ENCODE measurements at places on chromosomes 4 and X.

DNA sequence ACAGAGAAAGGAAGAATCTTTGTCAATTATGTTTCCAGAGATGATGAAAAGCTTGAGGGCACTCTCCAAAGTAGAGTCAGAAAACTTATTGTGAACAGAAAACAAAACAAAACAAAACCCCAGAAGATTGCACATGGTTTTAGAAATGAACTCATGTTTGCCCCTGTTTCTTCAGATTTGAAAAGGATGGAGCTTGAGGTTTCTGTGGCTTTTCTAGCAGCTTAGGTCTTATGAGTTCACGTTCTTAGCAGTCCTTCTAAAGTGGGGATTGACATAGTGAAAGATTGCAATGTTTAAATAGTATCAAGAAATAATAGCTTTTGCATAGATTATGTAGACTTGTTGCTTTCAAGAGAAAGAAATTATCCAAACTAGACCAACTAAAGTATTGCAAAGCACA is 421.8 kb downstream of the GBA3 start:
- no peak for DNase-seq

DNA sequence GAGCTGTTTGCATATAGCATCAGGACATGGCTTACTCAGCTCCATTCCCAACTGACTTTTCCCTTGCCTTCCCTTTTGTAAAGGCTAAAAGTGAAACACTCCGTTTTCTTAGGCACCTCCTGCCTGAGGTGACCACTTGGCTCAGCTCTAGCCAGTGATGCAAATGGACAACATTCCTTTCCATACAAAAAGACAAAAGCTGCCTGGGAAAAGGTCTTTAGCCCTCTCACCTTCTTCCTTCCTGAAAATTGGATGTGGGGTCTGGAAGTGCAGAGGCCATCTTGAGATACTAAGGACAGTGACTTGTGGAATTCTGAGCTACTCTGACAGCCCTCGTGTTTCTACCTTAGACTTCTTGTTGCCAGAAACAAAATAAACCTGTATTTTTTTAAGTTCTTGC is 27.7 kb upstream of the SFRP2 start:
- DNase-seq = no peak

DNA sequence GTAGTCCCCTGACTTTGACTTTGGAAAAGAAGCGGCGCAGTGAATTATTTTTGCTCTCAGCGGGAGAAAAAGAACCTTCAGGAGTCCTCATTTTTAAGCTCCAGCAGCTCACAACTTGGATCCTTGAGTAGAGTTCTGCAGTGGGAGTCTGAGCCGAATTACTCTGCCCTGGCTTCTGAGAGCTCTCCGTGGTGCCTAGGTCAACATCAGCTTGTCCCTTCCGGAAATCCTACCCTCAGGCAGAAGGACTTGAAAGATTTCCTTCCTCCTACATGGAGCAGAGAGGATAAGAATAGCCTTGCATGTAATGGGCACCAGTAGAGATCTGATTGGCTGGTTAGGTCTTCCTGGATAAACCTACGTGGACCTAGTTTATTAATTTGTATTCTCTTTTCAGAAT is 549.7 kb upstream of the TENM3 start:
- DNase-seq = no peak

GRCh38 chrX:112636288-112636687 is 43.5 kb downstream of the LHFPL1 start:
- DNase-seq = no peak

GRCh38 chr4:123017078-123017477 is 94.7 kb upstream of the NUDT6 start:
- DNase-seq = no peak

DNA sequence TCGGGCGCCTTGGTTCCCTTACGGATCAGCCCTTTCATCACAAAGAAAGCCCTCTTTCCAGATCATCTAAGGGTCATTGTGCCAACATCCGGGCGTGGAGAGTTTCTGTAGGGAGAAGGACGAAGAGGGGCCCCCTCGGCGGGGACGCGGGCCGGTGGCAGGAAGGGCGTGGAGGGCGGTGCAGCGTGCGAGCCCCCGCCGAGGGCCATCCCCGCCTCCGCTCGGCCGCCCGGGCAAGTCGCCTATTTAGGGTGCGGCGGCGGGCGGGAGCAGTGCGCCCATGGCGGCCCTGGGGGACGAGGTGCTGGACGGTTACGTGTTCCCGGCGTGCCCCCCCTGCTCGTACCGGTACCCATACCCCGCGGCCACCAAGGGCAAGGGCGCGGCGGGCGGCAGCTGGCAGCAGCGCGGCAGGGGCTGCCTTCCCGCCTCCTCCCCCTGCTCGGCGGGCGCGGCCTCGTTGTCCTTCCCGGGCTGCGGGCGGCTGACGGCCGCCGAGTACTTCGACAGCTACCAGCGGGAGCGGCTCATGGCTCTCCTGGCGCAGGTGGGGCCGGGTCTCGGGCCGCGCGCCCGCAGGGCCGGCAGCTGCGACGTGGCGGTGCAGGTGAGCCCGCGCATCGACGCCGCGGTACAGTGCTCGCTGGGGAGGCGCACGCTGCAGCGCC is at the start of gene ZAR1:
TSS of gene ZAR1 (plus strand) at position 241 of the 668 bp plus-strand sequence. CDS start at position 281, 40 bp downstream.
- DNase-seq = no peak

DNA sequence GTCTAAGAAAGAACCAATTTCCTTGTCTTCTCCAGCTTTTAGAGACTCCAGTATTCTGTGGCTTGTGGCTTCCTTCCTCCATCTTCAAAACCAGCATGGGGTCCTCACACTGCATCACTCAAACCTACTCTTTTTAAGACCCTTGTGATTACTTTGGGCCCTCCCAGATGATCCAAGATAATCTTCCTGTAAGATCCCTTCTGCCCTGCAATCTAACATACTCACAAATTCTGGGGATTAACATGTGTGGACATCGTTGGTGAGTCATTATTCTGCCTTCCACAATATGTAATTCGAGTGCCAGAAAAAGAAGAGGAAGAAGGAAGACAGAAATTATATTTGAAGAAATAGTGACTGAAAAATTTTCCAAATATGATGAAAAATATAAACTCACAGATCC is 47.9 kb downstream of the BEND4 start:
- no peak for DNase-seq

DNA sequence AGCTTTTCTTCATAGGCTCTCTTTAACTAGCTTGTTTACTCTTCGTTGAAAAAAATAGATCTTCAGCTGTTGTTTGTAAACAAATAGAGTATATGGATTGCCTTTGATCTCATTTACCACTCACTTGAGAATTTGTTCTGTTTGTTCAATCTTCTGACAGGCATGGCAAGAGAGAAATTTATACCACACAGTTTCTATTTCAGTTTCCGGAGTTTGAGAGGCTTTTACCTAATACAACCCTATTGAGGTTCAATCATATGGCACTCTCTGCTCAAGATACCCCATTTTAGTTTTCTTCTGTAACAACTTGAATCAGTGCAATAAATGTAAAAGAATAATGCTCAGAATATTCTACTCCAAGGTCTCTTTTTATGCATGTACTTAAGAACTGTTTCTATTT is 148.0 kb downstream of the EMCN start:
- no peak for DNase-seq

GRCh38 chr4:86300516-86300915 is 59.3 kb downstream of the MAPK10 start:
- DNase-seq = no peak

DNA sequence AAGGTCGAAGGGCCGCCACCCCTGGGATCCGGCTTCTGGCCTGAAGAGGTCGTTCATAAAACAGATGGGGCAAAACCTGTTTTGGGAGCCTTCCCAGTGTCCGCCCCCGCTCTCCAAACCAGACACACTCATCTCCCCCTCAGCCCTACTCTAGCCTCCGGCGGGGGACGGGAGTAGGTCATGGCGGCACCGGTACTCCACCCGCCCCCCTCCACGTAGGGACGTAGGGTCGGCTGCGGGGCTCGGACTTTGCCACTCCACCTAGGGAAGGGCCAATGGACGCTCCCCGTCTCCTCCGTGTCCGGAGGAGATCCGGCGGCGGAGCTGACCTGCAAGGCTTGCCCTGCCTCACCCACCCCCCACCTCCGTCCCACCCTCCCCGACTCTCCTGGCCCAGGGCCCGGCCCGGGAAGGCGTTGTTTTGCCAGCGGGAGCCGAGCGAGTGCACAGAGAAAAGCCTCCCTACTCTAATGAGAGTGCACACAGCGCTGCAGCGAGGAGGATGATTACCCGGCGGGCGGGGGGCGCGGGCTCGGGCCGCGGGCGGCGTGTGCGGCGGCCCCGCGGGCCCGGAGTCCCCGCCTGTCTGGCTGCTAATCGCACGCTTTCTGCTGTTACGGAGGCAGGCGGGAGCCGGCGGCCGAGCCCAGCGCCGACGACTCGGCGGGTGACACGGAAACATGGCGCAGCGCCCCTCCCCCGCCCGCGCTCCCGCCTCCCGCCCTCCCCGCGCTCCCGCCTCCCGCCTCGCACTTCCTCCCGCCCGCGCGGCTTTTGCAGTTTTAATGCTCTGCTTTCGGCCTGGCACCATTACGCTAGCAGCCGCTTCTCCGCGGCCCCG is 8.3 kb upstream of the BCOR start:
- peak; percentile 75 for DNase-seq

DNA sequence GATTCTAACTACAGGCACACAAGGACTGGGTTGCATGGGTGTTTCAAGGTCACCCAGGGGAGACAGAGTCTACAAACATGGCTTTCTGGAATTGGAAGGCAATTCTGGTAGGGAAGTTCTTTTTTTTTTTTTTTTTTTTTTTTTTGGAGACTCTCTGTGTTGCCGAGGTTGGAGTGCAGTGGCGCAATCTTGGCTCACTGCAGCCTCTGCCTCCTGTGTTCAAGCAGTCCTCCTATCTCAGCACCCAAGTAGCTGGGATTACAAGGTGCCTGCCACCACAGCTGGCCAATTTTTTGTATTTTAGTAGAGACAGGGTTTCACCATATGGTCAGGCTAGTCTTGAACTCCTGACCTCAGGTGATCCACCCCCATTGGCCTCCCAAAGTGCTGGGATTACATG is 16.3 kb upstream of the FHDC1 start:
- DNase-seq = no peak

DNA sequence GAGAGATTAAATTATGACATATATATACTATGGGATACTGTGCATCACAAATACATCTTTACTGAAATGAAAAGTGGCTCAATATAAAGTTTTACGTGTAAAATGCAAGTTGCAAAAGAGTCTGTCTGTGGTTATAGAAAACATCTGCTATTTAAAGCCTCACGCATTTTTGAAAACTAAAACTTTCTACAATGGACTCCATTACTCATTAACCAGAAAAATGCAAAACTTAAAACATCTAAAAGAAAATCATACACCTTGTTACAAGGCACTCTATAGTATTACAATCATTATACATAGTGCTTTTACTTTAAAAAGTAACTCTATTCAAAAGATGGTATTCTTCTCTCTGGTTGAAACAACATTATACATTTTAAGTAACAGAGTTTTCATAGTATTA is 755.6 kb downstream of the DMD start:
- no peak for DNase-seq

All from activated CD4-positive, alpha-beta memory T cell treated with anti-CD3 and anti-CD28 coated beads, Interleukin-2, amount 10 ng/mL, durations not matched to agents 7 days and 5 days (primary cell).